T-helper 2 cell (primary cell): ENCODE measurements at places on chromosomes 13 and 19.

DNA sequence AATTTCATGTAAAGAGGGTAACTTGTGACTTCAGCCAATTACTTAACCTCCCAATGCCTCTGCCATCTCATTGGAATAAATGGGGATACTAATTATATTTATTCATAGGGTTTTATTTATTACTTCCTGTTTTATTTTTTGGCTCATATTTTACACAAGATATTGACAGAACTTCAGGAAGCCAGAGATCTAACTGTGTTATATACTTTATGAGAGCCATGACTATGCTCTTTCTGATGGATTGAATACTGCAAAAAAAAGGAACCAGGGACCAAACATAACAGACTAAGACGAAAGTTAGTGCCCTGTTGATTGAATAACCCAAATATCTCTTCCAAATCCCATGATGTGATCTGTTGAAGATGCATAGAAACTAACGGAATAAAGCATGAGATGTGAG is 243.3 kb upstream of the STARD13 start:
- DNase-seq = no peak

GRCh38 chr19:6663236-6664201 is 6.4 kb downstream of the TNFSF14 start:
- peak; percentile 71 for DNase-seq

- DNase-seq = peak; percentile 15
Observed at GRCh38 chr13:114339857-114340534, 25.7 kb downstream of the CHAMP1 start.

DNA sequence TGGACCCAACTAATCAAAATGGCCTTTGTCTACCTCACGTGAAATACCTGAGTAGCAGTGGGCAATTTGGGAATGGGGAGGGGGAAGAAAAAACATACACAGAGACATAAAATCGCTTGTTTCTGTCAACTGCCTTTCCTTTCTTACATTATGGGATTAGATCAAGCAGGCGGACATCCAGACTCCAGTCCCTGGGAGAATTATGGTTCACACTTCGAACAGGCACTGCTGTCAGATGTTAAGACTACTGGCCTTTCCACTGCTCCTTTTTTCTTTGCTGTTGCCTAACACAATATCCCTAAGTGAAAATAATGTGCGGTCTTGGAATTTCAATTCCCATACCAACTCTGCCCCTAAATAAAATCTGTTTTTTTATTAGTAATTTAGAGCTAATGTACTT is 1719.7 kb upstream of the SLC10A2 start:
- DNase-seq = no peak

- DNase-seq = no peak
Observed at GRCh38 chr13:109422161-109422560, 364.2 kb downstream of the IRS2 start.

DNA sequence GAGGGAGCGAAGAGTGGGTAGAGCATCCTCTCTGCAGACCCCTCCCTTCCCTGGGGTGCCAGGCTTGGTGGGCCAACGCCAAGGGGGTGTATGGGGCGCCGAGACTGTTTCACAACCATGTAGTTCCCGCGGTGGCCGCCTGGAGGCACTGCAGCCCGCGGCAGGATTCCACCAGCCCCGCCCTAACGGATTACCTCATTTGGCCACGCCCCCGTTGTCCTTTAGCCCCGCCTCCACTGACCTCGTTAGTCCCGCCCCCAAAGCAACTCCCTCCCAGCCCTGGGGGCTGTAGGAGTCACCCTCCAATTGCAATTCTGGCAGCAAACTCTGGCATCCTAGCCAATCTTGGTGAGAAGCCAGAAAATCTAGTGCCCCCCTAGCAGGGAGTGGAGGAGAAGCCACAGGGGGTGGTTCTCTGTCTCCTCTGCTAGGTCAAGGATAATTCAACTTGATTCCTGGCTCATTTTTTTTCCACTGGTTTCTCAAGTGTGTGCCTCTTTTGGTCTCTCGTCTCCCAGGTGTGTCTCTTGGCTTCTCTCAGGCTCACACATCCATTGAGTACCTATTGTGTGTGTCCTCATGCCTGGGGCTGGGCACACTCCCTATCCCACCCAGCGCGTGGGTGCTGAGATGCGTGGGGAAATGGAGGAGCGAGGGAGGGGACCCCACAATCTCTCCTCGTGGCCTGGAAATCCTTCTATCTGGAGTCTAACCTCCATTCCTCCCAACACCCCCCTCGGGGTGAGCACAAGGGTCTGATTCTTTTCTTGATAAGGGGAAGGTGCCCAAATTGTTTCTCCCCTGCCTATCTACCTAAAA is 2.0 kb downstream of the OLFM2 start:
- DNase-seq = peak; percentile 62

DNA sequence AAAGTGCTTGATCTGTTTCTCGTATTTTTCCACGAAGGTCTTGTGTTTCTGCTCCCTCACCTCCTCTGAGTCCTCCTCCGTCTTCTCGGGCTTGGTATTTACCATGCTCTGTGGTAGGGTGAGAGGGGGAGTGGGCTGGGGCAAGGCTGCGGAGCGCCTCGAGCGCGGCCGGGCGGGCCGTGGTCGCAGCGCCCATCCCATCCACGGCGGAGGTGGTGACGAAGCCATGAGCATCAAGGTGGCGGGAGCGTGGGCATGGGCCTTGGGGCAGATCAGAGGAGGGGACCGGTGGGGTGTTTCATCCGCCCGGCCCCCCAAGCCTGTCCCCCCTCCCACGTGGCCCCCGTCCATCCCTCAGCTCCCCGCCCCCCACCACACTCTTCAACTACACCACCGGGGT is 7.9 kb downstream of the CDC37 start:
- no peak for DNase-seq

- DNase-seq = no peak
Observed at GRCh38 chr19:4267101-4267900, 11.8 kb upstream of the SHD start.

- DNase-seq = no peak
Observed at GRCh38 chr19:48500830-48501493, 10.7 kb downstream of the LMTK3 start.

- DNase-seq = no peak
Observed at GRCh38 chr13:114230117-114230516, 4.6 kb upstream of the CDC16 start.

- DNase-seq = no peak
Observed at GRCh38 chr13:50916701-50917184, 7.2 kb downstream of the RNASEH2B start.

GRCh38 chr13:25281193-25281934 is 5.9 kb downstream of the MTMR6 start:
- DNase-seq = no peak

DNA sequence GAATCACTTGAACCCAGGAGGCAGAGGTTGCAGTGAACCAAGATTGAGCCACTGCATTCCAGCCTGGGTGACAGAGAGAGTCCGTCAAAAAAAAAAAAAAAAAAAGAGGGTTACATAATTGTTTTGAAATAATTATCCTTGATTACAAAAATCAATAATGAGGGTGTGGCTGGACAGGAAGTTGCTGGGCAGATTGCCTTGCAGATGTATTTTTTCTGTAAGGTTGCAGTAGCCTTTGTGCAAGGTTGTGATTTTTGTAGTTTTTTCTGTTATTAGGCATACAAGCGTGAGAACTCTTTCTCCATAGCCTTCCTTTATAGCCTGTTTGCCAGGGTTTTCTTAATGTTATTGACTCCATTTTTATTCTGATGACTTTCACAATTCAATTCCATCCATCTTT is 40.7 kb upstream of the SIN3B start:
- no peak for DNase-seq

DNA sequence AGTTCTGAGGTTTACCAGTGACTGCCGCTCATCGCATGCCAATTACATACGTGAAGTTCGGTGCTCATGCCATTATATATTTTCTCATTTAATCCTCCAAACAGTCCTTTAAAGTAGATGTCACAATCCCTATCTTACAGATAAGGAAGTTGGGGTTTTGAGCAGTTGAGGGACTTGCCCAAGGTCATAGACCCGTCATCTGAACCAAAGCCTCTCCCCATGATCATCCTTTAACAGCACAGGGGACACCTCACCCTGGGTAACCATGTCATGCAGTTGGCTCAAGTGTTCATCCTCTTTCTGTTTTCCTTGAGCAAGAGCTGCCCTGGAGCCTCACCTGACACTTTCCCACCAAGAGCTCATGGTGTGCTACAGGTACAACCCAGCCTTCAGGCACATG is 69.1 kb downstream of the HSPH1 start:
- no peak for DNase-seq

GRCh38 chr19:40283414-40284250 is 1.5 kb downstream of the AKT2 start:
- DNase-seq = no peak

- DNase-seq = no peak
Observed at GRCh38 chr19:5954293-5954692, 23.6 kb downstream of the RANBP3 start.

GRCh38 chr13:32549788-32550187 is 11.2 kb upstream of the N4BP2L2 start:
- no peak for DNase-seq

DNA sequence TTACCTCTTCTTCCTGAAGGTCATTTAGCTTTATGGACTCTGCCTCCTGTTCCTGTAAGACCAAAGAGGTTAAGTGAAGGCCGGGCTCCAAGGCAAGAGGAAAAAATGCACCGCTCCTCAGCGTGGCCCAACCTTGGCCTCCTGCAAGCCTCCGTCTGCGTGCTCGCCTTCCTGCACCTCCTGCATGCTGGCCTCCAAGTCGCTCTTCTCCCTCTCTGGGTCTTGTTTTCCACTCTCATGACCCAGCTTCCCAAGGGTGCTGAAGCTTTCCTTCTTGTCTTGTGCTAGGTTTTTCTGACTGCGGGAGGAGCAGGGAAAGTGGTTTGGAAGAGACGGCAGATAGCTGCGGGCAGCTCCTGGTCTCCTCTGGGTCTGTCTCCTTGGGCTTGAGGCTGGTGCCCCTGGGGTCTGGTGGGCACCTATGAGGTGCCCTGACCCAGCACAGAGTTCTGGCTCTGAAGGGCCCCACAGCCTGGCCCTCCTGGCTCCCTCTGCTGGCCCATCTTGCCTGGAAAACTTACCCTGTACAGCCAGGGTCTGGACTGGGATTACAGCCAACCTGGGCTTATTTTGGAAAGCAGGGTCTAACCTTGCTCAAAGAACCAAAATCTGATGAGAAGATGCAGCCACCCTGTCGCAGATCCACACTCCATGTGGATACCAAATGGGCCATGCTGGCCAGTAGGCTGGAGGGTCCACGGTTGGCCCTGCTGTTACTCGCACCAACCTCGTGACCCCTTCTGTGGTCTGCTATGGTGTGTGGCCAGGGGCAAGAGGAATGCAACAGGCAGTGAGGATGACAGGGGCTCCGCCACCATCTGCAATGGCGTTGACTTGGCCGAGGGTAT is 5.2 kb downstream of the C13orf46 start:
- no peak for DNase-seq

- DNase-seq = no peak
Observed at GRCh38 chr19:41029524-41030432, 38.7 kb downstream of the CYP2B6 start.

DNA sequence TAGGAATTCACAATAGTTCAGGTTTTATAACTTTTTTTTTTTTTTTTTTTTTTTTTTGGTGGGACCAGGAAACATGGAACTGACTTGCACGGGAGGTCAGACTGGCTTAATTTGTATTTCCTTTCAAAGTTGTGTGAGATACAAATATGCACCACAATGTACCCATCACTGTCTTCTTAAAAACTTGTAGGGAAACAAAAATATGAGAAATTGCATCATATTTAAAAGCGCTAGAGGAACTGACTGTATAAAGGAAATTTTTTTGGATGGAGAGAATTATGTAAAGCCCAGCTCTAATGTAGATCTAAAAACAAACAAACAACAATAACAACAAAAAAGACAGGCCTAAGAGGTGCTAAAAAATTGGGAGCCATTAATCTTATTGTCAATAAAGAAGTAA is 246.5 kb downstream of the DCT start:
- DNase-seq = no peak

GRCh38 chr19:13010038-13010991 is 15.0 kb downstream of the NFIX start:
- no peak for DNase-seq

DNA sequence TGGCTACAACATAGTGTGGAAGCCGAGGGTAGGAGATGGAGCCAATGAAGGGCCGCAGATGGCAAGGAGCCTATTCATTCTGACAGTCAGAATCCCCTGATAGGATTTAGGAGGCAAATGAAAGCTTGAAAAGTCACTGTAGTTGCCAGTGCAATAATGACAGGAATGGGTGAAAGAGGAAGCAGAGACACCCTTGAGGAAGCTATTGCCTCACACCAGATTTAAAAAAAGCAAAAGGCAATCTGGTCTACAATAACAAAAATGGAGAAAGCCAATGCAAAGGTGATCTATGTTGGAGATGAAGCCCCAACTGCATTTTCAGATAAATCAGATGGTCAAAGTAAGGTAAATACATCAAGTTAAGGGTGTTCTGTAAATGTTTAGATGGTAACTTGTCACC is 158.5 kb downstream of the TUBA3C start:
- DNase-seq = no peak

DNA sequence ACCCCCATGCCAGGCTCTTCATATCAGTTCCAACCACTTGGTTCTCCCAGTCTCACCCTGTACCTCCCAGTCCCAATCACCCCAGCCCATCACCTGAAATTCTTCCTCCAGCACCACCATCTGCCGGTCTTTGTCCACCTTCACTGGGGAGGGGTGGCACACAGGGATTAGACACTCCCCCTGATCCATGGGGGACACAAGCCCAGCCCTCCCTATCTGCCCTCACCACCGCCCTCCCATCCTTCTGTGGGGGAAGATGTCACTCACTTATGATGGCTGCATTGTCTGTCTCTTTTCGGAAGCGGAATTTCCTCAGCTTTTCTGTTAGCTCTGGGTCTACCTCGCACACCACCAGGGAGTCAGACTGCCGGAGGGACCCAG is 685 bp downstream of the GMFG start:
- no peak for DNase-seq

- no peak for DNase-seq
Observed at GRCh38 chr13:110334256-110334655, 27.2 kb downstream of the COL4A2 start.

DNA sequence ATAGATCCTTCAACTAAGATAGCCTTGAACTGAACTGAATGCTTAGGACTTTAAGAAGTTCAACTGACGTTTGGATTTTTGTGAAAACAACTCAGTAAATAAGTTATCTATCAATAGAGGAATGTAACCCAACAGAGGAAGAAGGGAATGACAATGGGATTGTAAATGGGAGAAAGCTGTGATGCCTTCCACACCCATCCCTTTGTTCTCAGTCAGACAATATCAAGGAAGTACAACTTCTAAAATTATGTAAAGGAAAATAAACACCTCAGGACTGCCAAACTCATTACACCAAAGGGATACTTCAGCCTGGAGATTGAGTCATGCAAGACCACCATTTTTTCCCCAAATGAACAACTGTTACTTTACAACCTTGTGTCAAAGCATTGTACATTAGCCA is 21.1 kb downstream of the CEACAM8 start:
- DNase-seq = no peak
